Activated naive CD8-positive, alpha-beta T cell treated with anti-CD3 and anti-CD28 coated beads, Interleukin-2, amount 50 U/mL, for 24 hours (primary cell): ENCODE measurements at places on chromosomes 5 and 9.

GRCh38 chr9:14021871-14022525 is 291.9 kb downstream of the NFIB start:
- no peak for DNase-seq

- DNase-seq: no peak
Measured at GRCh38 chr5:83777856-83778255, 57.2 kb upstream of the HAPLN1 start.

DNA sequence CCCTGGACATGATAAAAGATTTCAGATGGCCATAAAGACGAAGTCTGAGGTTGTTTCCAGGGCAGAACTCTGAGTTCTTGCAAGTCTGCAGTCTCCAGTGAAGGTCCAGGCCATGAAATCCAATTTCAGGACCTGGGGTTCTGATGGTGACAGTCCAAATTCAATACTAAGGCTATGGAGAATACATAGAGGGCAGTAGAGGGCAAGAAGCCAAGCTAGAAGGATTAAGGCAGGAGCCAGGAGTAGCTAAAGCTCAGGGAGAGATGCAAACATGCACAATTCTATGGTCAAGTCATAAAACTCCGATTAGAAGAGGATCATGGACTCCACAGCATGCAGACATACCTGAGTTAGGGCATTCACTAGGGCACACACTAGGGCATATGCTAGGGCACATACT is 11.4 kb downstream of the SLIT3 start:
- DNase-seq: no peak

DNA sequence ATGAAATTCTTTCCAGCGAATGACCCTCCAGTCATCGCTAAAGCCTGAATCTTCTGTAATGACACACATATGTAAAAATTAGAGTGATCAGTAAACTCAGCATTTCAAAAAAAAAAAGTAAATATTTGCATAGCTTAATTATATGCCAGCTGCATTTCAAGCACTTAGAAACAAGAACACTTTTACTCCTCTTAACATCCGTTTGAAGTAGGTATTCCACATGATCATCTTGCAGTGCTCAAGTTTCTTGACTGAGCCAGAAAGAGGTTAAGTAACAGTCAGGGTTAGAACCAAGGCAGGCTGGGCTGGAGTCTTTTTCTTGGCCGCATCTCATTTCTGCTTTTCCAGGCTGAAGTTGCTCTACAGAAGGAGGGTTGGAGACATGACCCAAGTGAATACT is 27.6 kb downstream of the EGFLAM start:
- DNase-seq: no peak

DNA sequence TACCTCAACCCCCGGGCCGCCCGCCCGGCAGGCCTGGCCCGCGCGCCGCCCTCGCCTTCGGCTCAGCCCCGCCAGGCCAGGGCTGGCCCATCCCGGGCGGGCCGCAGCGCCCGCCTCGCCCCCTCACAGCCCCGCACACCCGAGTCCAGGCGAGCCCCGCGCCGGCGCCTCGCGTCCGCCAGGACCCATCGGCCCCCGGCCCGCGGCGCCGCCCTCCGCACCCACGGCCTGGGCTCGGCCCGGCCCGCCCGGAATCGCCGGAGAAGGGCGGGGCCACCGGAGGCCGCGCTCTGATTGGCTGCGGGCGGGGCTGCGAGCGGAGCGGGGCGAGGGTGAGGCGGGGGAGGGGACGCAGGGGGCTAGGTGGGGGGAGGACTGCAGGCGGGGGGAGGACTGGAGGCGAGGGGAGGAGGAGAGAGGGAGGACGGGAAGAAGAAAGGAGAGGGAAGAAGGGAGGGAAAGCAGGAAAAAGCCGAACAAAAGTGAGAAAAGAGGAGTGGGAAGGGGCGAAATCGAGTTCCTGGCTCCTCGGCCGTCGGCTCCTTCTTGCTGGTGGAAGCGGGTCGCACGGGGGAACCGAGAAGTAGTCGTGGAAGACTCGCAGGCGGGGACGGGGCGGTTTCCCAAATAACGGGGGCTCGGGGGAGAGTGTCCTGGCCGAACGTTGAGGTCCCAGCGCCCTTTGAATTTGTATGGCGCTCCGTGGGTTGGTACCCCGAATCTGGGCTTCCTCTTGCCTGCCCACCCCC is 472 bp upstream of the UBTD2 start:
- peak; percentile 82 for DNase-seq

- DNase-seq: no peak
Measured at GRCh38 chr5:143708672-143709071, 103.3 kb upstream of the HMHB1 start.

DNA sequence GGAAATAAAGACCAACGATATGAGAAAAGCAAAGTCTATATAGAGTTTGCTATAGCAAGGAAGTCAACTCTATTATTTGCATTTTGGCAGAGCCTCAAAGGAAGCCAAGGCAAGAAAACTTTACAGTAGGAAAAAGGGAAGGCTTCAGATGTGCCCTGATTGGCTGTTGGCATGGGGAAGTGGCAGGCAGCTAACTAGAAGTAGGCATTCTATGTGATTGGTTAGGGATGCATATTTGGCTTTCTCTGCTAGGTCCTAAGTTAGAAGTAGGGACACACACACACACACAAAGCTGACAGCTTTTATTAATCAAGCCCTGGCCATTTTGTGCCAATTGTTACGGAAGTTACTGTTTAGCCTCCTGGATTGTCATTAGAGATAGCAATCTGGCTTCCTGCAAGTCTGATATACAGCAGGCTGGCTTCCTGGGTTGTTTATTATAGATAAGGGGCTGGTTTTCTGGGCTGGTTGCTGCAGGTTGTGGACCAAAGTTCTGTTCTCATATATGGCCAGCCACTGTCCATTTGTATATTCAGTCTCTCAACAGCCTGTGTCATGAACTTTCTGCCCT is 308.1 kb upstream of the GRAMD2B start:
- DNase-seq: no peak
